ENCODE measurements at places on chromosomes 5 and 9.

GRCh38 chr5:76083555-76084495, 642 bp downstream of the SV2C start:
- no peak for DNase-seq

GRCh38 chr9:126053913-126054312, 272.7 kb upstream of the MVB12B start:
- no peak for DNase-seq

- no peak for DNase-seq
These were observed 283.3 kb upstream of the ANKRD55 start for GRCh38 chr5:56516441-56516840.

GRCh38 chr5:150542933-150543445, 35.1 kb downstream of the NDST1 start:
- no peak for DNase-seq

GRCh38 chr9:77938163-77938562, 93.4 kb downstream of the GNAQ start:
- DNase-seq = no peak

DNA sequence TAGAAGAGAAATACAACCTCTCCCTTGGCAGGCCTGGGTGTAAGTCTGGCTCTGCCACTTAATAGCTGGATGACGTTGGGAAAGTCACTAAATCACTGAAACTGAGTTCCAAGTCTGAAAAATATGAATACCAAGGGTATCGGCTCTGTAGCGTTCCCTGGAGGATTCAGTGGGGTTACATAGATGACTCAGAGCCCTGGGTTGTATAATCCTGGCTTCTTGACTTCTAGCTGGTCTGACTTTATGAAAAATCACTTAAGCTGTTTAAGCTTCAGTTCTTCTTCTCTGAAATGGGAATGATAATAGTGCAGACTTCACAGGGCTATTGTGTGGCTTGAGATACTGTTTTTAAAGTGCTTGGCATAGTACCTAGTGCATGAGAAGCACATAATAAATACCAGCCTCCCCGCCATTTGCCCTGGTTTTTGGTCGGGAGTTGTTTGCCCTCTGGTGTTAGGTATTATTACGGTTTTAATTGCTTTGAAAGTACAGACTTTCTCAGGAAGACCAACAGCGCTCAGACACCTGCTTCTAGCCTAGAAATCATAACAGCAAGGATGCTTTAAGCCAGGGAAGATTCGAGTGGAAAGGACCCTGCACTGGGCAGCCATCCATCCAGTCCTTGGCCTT, 43.0 kb downstream of the CYFIP2 start:
- peak; percentile 55 for DNase-seq

GRCh38 chr5:123124859-123125595, 36.0 kb downstream of the PRDM6 start:
- DNase-seq = no peak

GRCh38 chr9:130681769-130682420, 11.7 kb upstream of the EXOSC2 start:
- DNase-seq = no peak

GRCh38 chr5:72653586-72653985, 146.4 kb upstream of the ZNF366 start:
- DNase-seq = no peak

DNA sequence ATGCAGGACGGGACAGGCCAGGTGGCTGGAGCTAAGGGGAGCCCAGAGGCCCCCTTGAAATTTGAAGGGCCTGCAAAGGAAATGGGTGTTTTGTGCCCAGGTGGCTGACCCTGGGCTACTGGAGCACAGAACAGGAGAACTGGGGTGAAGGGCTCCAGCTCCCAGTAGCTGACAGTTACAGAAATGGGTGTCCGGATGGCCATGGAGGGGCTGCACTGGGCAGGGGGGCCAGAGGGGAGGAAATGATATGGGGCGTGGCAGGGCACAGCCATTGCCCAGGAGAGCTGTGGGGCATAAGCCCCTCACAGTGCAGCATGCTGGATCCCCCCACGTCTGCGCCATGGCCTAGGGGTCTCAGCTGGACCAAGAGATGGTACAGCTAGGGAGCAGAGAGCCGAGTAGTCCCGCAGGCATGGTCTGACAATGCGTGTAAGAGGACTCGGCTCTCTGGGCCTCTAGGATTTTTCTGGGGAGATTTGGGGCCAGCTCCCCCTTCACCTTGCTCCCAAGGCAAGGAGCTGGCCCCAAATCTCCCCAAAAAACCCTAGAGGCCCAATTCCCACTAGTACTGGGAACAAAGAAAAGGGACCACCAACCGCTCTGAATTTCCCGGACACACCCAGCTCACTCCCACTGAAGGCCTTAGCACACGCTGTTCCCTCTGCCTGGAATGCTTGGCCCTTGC, 7.9 kb upstream of the CARD19 start:
- no peak for DNase-seq

- no peak for DNase-seq
These were observed 974 bp downstream of the CCDC69 start for GRCh38 chr5:151222790-151223446.

GRCh38 chr5:88675168-88675707, 207.7 kb downstream of the MEF2C start:
- no peak for DNase-seq

- no peak for DNase-seq
These were observed 178.3 kb downstream of the AOPEP start for GRCh38 chr9:94904806-94905205.

DNA sequence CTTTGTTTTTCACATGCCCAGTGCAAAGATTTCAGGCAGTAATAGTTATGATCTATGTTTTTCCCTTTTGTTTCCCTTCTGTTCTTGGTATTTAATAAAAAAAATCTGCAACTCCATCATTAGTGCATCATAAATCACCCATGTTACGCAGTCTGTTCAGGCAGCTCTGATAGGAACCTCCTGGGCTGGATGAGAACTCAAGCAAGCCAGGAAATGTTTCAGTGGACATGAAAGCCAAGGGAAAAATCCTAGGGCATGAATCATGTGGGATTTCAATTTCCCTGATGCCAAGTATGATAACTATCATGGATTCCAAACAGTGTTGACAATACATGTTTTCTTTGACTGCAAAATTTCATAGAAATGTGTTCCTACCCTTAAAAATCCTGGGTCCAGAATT, 119.7 kb upstream of the TARS1 start:
- peak; percentile 49 for DNase-seq

- DNase-seq = no peak
These were observed 16.6 kb upstream of the CARD19 start for GRCh38 chr9:93079371-93079770.

GRCh38 chr5:35924122-35924949, 14.1 kb downstream of the CAPSL start:
- peak; percentile 15 for DNase-seq

GRCh38 chr5:34439601-34440000, 216.5 kb upstream of the RAI14 start:
- DNase-seq = no peak

GRCh38 chr9:78031444-78031892, at the start of gene GNAQ:
GNAQ (minus strand) TSS chr9:78031811; CDS start chr9:78031235, 576 bp downstream.
- DNase-seq = peak; percentile 29

DNA sequence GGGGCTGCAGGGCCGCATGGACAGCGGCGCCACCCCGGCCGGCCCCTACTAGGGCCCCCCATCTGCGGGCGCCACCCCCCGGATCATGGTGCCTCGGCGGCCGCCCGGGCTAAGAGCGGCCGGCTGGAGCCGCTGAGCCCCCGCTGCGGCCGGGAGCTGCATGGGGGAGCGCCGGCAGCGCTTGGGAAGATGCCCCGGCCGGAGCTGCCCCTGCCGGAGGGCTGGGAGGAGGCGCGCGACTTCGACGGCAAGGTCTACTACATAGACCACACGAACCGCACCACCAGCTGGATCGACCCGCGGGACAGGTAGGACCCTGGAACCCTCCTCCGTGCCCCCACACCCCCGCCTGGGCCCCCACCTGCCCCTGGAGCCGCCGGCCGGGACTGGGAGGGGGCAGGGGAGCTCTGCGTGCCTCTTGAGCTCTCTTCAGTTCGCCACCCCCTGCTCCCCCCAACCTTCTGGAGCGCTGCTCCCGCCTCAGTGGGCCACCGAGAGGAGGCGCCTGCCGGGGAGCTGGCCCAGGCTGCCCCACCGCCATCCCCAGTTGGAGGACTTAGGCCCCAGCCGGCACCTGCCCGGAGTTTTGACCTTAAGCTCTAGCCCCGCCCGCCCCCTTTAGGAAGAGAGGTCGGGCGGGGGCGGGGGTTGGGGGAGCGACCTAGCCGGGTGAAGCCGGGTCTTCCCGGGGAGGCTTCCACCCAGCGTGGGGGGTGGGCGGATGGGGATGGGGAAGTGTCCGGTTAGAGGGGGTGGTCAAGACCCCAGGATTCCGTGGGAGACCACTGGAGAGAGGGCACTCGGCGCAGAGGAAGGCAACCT, 730 bp downstream of the WWC1 start:
- peak; percentile 17 for DNase-seq

- no peak for DNase-seq
These were observed 59.7 kb downstream of the ELL2 start for GRCh38 chr5:95901676-95902627.

GRCh38 chr9:93236541-93237206, 52.7 kb downstream of the WNK2 start:
- DNase-seq = no peak

Data from hepatic stellate cell (primary cell).